ENCODE measurements at places on chromosomes 4 and X.

DNA sequence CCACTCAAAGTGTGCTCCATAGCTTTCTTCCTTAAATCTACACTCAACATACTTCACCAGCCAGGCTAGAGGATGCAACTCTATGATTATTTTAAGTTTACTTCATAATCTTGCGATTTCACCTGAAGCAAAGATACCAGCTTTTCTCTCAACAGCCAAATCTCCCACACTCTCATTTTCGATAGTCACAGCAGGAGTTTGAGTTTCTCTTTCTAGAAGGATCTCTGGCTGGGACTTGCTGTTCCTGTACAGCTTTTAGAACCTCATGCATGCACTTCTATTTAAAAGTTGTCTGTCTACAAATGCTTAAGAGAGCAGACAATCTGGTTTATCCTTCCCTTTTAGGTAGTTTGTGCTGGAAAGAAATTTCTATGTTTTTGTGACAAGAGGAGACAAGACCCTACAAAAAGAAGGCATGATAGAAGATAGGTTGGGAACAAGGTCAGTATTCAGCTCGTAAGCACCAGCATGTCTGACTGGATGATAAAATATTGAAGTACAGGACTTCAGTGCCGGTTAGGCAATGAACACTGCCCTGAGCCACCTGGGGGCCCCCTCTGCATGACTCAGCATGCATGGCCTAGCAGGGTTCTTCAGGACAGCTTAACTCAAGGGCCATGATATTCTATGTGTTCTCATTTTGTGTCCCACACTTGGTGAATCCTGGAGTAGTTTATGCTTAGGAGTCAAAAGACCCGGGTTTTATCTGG is 65.6 kb downstream of the ATXN3L start:
- no peak for DNase-seq

DNA sequence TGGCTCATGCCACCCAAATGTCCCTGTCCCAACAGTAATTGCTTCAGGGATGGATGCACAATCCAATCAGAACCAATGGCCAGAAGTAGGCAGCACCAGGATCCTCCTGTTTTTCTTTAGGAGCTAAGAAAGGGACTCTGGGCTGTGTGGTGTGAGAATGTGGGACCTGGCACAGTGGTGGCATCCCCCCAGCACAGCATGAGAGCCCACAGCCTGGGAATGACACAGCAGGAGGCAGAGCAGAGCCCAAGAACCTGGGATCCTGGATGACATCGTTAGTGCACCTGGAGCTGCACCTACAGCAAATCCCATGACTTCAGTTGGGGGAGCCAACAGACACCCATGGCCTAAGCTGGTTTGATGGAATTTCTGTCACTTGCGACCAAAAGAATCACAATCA is 70.7 kb upstream of the C4orf50 start:
- no peak for DNase-seq

GRCh38 chr4:114378305-114378903 is 220.2 kb upstream of the UGT8 start:
- DNase-seq = no peak

DNA sequence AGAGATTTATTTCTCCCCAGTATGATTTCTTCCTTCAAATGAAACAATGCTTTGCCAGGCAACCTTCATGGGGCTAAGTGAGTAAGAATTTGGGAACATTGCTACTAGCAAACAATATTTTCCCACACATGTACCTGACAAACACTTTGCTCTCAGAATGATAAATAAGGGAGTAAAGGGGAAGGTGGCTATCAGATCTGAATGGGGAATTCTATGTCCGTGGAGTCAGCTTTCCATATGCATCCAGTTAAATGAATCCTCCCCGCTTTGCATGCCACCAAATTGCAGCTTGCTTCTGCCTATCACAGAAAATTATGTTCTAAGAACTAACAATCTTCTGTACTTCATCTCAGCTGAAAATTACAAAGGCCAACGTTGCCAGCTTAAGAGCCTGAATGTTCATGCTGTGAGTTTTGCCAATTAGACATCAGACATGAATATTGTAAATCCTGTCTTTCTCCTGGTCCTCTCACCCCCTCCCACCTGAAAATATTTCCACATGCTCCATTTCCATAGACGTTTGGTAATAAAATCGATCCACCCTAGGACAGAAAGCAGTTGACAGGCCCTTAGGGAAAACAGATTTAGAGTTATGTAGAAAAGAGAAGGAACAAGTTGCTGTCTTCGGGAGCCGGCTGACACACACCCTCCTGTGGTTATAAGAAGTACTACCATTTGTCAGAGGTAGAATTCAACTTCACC is 6.3 kb downstream of the MEPE start:
- DNase-seq = no peak

GRCh38 chr4:30753316-30753715 is 33.1 kb downstream of the PCDH7 start:
- DNase-seq = no peak

DNA sequence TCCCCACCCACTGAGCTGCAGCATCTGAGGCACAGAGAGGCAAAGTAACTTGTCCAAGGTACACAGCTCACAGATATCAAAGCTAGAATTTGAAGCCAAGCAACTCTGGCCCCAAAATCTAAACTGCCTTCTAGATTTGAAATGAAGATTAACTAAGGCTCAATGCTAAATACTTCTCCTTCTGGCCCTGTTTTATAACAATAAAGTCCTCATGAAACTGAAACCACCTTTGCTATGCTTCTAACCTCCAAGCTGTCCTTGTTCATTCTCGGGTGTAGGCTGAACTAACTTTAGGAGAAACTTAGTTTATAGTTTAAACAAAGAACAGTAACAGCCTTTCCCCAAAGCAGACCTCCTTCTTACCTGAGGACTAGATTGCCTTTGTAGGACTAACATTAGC is 93.6 kb downstream of the DCTD start:
- DNase-seq = no peak

All from stimulated activated CD4-positive, alpha-beta T cell treated with anti-CD3 and anti-CD28 coated beads, Interleukin-4, amount 100 ng/mL, for 1 hour (primary cell).